Posterior cingulate gyrus (tissue), 11 donors: ENCODE measurements at places on chromosomes 1 and 21.

DNA sequence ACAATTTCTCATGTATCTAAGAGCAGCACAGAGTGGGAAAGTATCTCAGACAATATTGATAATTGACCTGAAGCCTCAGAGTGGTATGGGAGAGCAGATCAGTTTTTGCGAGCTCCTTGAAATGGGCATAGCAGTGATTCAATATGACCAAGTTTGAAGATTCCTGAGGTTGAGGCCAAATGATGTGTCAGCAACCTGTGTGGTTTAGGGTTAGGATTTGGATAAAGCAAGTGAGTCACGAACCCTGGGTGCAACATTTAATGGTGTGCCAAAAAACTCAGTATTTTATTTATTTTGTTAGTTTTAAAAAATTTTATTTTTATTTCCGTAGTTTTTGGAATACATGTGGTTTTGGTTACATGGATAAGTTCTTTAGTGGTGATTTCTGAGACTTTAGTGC, 92.5 kb upstream of the C21orf91 start:
- no peak for DNase-seq

- DNase-seq: no peak
These were observed 315.2 kb downstream of the AJAP1 start for GRCh38 chr1:4969556-4970129.

DNA sequence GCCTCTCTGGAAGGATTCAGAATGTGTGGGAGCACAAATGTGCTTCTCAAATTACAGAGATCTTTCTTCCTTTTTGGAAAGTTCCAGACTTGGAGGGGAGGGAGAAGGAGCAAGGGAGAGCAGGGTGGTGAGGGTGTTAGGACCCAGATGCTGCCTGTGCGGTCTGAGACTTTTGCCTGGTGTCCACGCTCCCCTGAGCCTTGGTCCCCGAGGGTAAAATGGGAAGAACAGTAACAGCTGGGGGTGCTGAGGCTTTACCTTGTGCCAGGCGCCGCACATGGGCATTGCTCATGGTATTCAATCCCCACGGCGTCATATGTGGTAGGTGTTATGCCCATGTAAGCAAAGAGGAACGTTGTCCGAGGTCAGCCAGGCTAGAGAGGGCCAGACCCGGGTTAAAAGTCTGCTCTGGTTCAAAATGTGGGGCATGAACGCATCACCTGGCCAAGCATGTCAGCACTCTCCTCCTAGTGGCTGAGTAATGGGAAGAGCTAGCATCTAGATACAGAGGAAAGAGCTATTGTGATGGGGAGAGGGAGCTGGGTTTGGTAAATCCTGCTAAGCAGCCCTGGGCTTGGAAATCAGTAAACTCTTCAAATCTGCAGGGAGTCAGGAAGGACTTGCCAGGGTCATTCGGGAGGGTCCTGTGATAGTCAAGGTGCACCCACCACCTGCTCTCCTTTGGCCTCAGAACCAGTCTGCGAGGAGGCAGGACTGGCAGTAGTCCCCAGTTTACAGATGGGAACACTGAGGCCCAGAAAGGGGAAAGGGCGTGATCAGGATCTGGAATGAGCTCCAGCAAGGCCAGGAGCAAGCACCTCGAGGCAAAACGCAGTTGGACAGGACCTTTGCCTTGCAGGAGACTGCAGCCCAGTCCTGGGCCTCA, 4.5 kb upstream of the RUNX3 start:
- DNase-seq: no peak

GRCh38 chr1:221762121-221762520, 20.2 kb upstream of the DUSP10 start:
- DNase-seq: no peak

GRCh38 chr21:41333752-41334151, 17.2 kb downstream of the FAM3B start:
- no peak for DNase-seq

DNA sequence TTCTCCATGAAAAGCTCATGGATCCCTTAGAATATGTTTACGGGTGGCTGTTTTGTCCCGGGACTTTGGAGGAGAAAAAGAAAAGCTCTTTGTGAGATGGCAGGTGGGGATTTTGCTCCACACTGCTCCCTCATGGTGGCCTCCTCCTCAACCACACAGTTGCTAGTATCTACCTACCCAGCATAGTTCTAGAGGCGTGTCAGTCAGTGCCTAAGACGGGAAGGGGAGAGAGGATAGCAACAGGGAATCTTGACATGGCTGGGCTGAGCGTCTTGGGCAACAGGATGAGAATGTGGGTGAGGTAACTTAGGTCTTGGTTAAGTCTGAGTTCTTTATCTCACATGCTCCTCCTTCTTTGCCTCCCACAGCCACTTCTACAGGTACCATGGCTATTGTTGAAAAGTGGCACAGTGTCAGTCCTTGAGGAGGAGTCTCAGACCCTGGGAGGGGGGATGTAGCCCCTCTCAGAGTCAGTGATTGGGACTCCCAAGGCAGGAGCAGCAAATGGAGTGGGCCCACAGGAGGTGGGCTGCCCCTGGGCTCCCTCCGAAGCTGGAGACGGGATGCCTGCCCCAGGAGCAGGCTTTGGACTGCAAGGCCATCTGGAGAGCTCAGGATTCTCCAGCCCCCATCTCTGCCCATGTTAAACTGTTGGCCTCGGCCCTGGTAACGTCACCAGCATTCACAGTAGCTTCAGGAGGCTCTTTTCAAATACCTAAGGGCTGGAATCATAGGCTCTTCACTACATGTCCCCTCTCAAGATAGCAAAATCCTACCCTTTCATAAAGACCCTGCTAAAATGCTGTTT, 75.4 kb downstream of the TENT5C start:
- no peak for DNase-seq

GRCh38 chr1:81920245-81920740, 119.6 kb downstream of the ADGRL2 start:
- DNase-seq: no peak
